HS-5 (cell line): ENCODE measurements at places on chromosomes 12 and 14.
A peak's percentile ranks its signal among the peaks of the same experiment; 100 is the strongest.

DNA sequence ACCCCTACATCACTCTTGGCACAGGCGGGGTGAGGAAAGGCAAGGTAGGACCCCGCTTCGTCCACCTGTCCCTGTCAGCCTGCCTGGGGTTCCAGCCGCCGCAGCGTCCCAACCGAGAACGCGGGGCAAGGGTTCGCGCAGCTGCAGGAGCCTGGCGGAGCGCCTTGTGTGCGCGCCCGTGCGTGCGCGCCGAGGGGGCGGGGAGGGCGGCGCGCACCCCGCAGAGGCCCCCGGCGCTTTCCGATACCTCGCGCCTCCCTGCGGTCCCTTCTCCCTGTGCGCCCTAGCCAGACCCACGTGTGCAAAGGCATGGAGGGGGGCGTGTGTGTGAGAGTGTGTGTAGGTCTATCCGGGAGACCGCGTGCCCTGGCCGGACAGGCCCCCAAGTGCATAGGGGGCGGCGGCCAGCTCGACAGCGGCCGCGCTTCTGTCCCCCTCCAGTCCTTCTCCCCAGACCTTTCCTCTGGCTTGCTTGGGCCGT, 122.4 kb downstream of the TSPAN9 start:
- no peak for DNase-seq

DNA sequence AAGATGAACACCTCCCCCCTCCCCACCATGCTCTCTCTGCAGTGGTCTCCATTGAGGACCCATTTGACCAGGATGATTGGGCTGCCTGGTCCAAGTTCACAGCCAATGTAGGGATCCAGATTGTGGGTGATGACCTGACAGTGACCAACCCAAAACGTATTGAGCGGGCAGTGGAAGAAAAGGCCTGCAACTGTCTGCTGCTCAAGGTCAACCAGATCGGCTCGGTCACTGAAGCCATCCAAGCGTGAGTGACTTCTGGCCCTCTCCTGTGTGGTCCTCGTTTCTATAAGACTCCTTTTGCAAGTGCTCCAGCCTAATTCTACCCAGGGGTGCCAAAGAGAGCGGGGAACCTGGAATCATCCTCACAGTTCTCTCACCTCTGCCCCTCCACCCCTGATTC, 6.2 kb upstream of the ATN1 start:
- no peak for DNase-seq

DNA sequence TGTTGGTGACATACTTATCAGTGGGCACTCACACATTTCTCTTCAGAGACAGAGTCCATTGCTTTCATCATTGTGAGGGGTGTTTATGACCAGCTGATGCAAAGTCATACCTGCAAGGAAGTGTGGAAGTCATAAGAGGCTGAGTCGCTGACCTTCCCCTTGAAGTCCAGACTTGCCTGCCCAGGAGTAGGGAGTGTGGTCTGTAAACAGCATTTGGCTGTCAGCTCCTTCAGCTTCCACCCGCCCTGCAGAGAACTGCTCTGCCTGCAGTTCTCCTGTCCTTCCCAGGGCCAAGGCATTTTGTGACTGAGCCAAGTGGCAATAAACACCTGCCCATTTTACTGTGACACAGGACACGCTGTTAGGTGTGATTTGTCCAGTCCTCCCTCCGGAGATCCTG, 801.3 kb downstream of the BCL11B start:
- no peak for DNase-seq

DNA sequence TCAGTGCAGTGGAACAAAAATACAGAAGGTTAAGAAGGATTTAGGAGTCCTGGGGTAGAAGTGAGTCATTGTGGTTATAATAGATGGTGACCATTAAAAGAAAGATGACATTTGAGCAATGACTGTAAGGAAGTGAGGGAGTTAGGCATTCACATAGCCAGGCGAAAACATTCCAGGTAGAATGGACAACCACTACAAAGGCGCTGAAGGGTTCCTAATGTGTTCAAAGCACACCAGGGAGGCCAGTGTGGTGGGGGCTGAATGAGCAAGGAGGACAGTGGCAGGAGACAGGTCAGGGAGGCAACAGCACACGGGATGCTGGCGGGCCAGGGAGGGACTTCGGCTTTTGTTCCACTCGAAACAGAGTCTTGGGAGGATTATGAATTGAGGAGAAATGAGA, 129.9 kb downstream of the NPAS3 start:
- DNase-seq, result no peak

DNA sequence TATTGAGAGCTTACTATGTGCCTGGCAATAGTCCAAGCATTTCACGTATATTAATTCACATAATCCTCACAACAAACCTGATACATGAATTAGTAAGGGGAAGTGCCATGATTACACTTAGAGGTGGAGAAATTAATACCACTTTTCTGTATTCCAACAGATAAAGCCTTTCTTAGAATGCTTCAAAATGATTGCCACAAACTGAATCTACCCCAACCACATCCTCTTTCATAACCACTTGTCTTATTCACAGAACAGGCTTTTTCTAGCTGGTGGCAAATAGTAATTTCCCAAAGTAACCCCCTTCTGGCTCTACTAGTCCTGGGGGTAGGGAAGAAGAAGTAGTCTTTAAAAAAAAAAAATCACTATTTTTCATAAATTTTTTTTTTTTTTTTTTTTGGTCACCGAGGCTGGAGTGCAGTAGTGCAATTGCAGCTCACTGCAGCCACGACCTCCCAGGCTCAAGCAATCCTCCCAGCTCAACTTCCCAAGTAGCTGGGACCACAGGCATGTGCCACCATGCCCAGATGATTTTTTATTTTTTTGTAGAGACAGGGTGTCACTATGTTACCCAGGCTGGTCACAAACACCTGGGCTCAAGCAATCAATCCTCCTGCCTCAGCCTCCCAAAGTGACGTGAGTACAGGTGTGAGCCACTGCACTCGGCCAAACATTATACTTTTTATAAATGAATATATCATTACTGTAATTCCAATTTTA, 59.0 kb upstream of the ARID2 start:
- DNase-seq, result no peak

DNA sequence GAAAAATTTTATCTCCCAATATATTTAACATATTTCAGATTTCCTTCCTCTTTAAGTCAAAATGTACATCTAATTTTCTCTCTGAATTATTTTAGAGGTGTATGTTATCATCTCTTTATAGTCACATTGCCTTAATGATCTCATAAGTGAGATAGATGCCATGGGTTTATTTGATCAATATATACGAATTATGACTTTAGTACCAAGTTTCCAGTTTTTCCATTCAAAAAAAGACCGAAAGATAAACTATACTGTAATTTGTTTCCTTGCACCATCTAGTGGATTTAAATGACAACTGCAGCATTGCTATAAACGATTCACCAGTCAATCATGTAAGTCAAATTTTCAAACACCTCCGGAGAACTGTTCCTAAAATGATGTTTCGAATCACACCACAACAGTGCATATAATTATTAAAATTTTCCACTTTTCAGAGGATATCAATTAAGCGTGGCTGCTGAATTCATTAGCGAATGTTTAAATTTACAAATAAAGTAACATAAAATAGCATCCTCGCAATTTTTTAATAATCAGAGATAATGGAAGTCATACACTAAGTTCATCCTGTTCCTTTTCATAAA, 419 bp upstream of the ATXN7L3B start:
- DNase-seq, result no peak

DNA sequence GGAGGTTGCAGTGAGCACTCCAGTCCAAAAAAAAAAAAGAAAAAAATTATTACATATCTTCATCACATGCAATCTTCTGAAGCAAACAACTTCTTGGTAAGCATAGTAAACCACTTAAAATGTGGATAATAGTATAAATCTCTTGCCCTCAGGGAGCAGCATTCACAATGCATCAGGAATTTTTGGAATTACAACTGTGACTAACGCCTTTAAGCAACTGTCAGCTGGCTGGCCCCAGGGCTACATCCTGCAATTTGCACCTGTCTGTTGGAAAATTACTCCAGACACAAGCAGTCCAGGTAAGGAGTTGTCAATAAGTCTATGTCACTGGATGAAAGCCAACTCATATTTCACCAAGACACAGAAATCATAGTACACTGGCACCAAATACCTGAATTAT, 5.5 kb upstream of the SLC7A7 start:
- DNase-seq, result no peak

GRCh38 chr12:16844875-16845274, 238.9 kb upstream of the LMO3 start:
- no peak for DNase-seq

GRCh38 chr12:9065607-9065856, 50.2 kb downstream of the A2M start:
- DNase-seq, result no peak

DNA sequence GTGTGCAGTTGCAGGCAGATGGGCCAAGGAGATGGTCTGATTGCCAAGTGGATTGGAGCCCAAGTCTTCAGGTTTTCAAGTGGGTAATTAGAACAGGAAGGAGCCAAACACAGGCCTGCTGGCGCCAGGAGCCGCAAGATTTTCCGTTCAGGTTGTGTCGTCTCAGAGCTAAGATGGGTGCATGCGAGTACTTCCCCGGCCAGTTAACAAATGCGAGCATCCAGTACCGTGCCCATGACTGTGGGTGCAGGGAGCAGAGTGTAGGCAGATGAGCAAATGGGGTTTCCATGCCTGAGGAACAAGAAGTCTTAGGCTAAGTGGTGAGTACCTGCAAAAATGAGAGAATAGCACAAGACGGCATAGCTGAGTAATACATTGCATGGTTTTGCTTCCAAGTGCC, 90.5 kb downstream of the CHST11 start:
- no peak for DNase-seq

- DNase-seq, result peak; percentile 56
Measured at GRCh38 chr12:10967409-10967808, 19.3 kb downstream of the TAS2R50 start.

- DNase-seq, result peak; percentile 59
Measured at GRCh38 chr12:52879394-52880351, 25.2 kb downstream of the KRT8 start.

DNA sequence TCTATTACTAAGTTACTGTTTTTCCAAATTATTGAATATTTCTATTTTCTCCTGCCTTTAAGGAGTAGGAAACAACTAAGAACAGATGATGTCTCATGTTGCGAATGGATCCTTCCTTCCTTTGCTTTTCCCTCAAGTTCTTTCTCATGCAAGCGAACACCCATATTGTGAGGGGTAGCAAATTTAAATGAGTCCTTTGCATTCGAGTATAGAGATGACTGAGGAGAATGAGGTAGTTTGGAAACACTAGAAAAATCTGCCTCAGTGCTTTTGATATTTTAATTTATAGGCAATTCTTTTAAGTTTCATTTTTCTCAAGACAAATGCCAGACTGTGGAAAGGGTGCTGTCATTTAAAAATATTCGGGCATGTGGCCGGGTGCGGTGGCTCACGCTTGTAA, 56.1 kb downstream of the TRAF3 start:
- DNase-seq, result no peak

DNA sequence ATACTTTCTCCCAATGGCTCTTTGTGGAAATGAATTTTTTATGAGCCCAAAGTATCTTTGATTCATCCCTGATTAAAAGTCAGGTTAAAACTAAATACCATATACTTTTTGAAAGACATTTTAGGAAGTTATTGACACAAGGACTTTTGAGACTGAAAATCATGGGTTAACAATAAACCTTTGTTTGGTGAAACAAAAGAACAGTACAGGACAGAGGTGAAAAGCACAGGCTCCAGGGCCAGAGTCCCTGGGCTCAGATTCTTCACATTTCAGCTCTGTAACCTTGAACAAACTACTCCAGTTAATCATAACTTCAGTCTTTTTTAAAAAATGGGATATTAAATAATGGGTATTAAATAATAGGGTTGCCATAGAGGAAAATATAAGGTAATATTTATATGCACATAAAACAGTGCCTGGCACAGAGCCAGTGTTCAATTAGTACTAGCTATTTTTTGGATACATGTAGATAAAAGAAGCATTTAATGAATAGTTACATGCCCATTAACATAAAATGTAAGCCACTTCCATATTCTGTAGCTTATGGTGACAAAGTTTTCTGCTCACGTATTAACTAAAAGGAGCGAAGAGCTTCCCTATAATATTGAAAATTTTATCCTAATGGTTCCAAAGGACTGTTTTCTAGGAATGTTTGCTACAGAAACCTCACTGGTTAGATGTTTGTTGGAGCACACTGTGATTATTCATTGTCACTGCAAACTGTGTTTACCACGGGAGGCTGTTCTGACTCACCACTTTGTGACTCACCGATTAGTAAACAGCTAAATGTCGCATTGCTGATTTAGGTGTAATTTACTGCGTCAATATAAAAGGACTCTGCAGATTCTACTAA, 255.4 kb downstream of the DAD1 start:
- DNase-seq, result peak; percentile 32

GRCh38 chr14:99198746-99199502, 73.1 kb downstream of the BCL11B start:
- no peak for DNase-seq

DNA sequence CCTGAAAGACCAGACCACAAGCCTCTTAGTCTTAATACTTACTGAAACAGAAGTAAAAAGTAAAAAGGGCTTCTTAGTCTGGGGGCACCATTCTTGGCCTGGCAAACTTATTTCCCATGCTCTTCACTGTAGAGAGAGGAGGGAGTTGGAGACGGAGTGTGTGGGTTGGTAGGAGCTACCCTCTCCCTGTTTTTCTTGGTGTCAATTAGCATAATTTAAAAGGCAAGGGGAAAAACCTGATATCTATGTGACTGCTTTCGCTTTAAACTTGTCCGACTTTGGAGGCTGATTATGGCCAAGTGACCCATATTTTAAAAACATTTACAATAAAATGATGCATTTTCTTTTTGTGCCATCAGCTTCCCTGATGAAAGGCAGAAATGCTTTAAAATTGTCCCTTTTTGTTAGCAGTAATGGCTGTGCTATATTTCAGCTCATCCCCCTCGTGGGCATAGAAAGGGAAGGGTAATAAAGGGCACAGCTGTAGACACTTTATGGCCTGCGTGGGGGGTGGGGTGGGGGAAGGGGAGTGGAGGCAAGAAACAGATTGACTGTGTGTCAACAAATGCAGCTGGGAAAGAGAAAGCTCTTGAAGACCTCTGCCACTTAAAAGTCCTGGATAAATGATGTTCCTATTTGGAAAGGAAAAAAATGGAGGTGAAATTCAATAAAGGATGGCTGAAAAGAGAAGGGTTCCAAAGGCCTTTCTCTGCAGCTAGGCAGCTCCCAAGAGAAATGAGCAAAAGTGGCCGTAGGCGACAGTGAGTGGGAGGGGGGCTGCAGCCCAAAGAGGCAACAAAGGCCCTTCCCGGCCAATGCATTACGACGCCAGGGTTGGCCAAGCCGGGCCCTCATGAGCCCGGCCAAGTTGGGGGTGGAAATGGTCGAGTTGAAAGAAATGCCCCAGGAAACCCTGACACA, 57.5 kb upstream of the TMEM263 start:
- DNase-seq, result no peak

DNA sequence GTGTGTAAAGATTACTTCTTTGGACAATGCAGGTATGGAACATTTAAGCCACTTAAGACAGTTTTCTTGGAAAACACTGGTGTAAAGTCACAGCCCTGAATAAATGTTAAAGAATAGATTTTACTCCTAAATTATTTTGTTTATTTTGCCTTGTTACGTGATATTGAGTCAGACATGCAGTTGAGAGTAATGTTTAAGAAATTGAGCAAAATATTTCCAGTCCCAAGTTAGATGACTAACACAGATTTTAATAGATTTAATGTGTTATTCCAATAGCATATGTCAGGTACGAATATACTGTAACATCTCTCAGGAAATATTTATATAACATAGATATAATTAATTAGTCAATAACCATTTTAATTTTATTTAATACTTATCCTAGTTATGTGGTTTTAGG, 1361.7 kb downstream of the FSCB start:
- peak; percentile 15 for DNase-seq
